HCT116 (cell line): ENCODE measurements at places on chromosomes 6 and 20. TPM values are rescaled to one million over a fixed set of nuclear protein-coding genes. Genes with fewer than 3 reads are reported as not detected.

The SLC35D3 gene
- not detected for total RNA-seq

The SYCP2 gene
- 0.59 TPM for total RNA-seq

The ZHX3 gene
- 13.3 TPM for total RNA-seq

The CYP21A2 gene
- 1.4 TPM for total RNA-seq

The SNRPB2 gene
- 78.4 TPM for total RNA-seq

- no peaks in the 10 kb centered on the region for H3K4me1 ChIP-seq
- DNase-seq = no peak
- no peaks in the 10 kb centered on the region for H3K36me3 ChIP-seq
- no peaks in the 10 kb centered on the region for H3K27me3 ChIP-seq
- no peak overlapping the region for H3K27ac ChIP-seq
These were observed 86.5 kb downstream of the METTL24 start for GRCh38 chr6:110271732-110272022.

- no peaks in the 10 kb centered on the region for H3K27me3 ChIP-seq
- DNase-seq = peak; percentile 47
- no peaks in the 10 kb centered on the region for H3K36me3 ChIP-seq
- no peak overlapping the region for H3K27ac ChIP-seq
- peaks cover 25% of the 10 kb centered on the region for H3K4me1 ChIP-seq
These were observed 304.9 kb upstream of the PRDM1 start for GRCh38 chr6:105781248-105781647.

- no peak for DNase-seq
- no peaks in the 10 kb centered on the region for H3K27me3 ChIP-seq
- H3K4me3 ChIP-seq = no peak overlapping the region
- no peaks in the 10 kb centered on the region for H3K4me1 ChIP-seq
- H3K27ac ChIP-seq = no peak overlapping the region
These were observed 46.9 kb downstream of the DACT2 start for GRCh38 chr6:168272415-168273325.

- H3K27ac ChIP-seq = no peak overlapping the region
- no peaks in the 10 kb centered on the region for H3K27me3 ChIP-seq
- no peak overlapping the region for H3K4me3 ChIP-seq
- peak; percentile 31 for DNase-seq
- H3K4me1 ChIP-seq = no peaks in the 10 kb centered on the region
These were observed 38.5 kb upstream of the AHI1 start for GRCh38 chr6:135535989-135536414.

DNA sequence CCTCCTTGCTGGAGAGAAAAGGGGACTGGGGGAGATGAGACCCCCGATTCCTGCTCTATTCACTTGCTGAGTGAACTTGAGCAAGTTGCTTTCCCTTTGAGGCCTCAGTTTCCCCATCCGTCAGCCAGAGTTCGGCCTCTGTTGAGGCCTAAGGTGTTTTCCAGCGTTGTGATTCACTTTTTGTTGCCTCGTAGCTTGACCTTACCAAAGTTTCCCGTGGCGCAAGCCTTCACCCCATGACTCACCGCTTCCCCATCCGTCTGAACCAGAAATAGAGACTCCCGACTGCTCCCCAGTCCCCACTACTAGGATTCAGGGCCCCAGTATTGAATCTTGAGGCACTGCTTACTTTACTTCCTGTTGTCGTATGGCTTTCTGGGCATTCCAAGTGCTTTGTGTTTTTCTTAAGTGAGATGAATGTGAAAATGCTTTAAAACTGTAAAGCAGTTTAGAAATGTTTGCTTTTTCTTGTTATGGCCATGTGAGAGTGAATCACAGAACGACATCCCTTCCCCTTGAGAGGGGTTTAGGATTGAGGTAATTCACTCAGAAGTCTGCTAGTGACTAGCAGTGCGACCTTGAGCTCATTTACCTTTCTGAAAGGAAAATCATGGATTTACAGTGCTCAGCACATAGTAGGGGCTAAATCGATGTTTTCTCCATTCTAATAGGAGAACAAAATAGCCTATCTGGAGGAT lies 1.2 kb downstream of the CHMP4B start:
- peak overlapping the region; percentile 82 for H3K27ac ChIP-seq
- DNase-seq = no peak
- peaks cover 8% of the 10 kb centered on the region for H3K4me1 ChIP-seq
- no peaks in the 10 kb centered on the region; the same call in 1 of the 2 replicates for H3K36me3 ChIP-seq

GRCh38 chr6:68238097-68238601 lies 396.9 kb upstream of the ADGRB3 start:
- no peak overlapping the region for H3K4me3 ChIP-seq
- H3K27ac ChIP-seq = no peak overlapping the region
- DNase-seq = no peak
- H3K36me3 ChIP-seq = no peaks in the 10 kb centered on the region
- no peaks in the 10 kb centered on the region for H3K27me3 ChIP-seq
